ENCODE measurements at places on chromosomes 3 and 15.

DNA sequence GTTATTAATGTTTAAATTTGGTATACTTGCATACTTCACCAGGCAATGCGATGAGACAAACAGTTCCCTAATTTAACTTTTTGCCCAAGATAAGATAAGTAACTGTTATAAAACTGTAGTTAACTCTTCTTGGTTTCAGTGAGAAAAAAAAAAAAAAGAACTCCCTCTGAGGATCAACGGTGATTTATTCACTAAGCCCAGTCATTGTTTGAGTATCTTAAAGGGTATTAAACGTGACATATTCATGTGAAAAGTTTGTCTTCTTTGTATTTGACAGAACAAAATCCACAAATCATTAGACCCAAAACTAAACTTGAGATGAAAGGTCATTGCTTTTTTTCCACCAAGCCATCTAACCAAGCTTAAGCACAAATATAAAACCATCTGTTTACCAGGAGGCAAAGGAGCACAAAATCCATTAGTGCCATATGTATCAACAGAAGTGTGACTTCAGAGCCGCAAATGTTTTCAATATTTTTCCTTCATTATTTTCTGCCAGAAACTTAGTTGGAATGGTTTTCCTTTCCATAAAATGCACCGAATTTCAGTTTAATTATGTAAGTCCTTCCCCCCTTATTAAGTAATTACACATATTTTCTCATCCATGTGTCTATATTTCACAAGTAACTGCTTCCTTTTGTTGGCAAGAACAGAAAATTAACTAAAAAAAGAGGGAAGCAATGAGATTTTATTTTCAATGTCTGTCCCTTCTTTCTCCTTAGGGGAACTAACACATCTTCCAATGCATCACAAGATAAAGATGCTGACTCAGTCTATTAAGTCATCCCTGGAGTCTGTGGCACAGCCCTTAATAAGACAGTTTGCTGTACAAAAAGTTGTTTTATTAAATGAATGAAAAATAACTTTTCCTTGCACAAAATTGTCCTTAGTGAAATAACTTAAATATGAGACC lies 92.2 kb upstream of the RAP2B start:
- DNase-seq, result no peak

DNA sequence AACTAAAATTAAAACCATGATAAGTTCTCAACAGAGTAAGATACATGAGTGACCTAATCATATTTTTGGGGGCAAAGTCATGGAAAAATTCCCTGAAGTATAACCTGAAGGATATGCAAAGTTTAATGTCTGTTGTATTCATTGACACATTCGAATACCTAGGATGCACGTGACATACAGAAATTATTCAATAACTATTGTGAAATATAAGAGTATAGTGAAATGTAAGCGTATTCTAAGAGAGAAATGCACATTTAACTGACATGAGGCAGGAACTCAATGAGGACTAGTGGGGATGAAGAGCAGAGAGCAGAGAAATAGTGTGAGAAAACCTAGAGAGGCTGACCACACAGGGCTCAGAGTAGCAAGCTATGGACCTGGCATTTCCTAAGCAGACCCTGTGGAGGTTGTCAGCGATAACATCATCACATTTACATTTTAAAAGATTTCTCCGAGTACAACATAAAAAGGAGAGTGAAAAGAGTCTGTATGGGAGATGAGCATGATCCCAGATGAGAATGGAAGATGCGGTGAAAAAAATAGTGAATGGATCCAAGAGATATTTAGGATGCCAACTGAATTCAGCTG lies 588.8 kb downstream of the MAGI1 start:
- DNase-seq, result no peak

DNA sequence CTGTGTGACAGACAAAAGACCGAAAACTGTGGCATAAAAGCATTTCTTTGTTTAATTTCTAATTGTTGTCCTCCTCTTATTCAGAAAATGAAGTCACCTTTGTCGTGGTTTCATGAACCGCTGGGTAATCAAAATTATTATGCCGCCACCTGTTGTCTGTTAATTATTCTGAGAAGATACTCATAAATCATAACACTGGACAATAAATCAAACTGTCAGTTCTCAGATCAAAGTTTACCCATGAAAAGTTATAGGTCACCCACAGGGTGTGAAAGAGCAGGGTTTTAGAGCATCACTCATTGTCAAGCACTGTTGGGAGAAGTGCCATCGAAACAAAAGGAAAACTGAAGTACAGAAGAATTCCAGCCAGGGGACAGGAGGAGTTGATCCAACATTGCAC lies 474.3 kb downstream of the NR2F2 start:
- DNase-seq, result no peak

DNA sequence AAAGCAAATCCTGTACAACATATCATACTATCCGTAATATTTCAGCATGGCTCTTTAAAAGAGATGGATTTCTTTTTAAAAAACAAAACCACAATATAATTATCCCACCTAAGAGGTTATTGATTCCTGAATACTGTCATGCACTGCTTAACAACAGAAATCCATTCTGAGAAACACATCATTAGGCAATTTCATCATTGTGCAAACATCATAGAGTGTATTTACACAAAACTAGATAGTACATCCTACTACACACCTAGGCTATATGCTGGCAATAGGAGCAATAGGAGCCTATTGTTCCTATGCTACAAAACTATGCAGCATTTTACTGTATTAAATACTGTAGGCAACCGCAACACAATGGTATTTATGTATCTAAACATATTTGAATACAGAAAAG lies 242.0 kb downstream of the NEK10 start:
- no peak for DNase-seq

GRCh38 chr3:189954733-189955665 lies 165.7 kb downstream of the P3H2 start:
- DNase-seq, result no peak

- DNase-seq, result no peak
Measured at GRCh38 chr3:123054109-123054778, 12.6 kb upstream of the PDIA5 start.

- no peak for DNase-seq
Measured at GRCh38 chr3:152586974-152587373, 248.0 kb upstream of the P2RY1 start.

GRCh38 chr15:55902981-55903380 lies 90.4 kb downstream of the NEDD4 start:
- DNase-seq, result no peak

DNA sequence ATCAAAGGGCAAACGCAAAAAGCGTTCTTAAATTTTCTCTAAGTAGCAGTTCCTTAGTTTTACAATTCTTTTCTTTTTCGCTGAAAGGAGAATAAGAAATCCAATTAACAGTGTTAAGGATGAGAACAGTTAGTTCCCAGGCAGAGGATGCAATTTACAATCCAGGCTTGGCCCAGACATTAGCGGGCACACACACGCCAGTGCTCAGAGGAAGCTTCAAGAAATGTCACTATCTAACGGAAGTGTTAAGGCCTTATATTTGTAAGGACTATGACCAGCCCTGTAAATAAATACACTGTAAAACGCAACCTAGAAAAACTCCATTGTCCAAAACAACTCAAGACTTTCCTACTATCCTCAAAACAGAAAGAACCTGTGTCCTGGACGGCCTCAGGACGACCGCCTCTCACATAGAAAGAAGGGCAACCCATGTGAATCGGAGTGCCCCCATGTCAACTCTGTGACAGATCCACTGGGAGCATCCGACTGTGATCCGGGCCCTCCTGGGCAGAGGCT lies 1.3 kb downstream of the ACAP2 start:
- DNase-seq, result no peak

- DNase-seq, result no peak
Measured at GRCh38 chr15:58292751-58293175, 139.0 kb upstream of the LIPC start.

- no peak for DNase-seq
Measured at GRCh38 chr15:69357773-69358771, 56.1 kb upstream of the KIF23 start.

DNA sequence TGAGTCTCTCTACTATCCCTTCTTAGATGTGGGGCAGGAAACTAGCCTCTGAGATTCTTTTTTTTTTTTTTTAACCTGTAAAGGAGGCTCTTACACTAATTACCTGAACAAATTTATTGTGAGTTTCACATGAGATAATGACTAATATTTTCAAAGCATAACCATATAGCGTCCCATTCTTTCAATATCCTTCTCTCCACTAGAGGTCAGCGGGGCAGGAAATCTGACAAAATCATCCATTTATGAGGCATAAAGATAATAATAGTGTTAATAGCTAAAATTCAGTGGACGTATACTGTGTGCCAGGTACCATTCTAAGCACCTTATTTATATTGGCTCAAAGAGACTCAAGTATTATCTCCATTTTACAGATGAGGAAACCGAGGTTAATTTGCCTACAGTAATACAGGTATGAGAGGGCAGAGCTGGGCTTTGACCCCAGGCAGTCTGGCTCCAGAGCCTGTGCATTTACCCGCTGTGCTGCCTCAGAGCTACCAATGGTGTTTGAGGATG lies 16.3 kb upstream of the SMAD6 start:
- DNase-seq, result no peak

DNA sequence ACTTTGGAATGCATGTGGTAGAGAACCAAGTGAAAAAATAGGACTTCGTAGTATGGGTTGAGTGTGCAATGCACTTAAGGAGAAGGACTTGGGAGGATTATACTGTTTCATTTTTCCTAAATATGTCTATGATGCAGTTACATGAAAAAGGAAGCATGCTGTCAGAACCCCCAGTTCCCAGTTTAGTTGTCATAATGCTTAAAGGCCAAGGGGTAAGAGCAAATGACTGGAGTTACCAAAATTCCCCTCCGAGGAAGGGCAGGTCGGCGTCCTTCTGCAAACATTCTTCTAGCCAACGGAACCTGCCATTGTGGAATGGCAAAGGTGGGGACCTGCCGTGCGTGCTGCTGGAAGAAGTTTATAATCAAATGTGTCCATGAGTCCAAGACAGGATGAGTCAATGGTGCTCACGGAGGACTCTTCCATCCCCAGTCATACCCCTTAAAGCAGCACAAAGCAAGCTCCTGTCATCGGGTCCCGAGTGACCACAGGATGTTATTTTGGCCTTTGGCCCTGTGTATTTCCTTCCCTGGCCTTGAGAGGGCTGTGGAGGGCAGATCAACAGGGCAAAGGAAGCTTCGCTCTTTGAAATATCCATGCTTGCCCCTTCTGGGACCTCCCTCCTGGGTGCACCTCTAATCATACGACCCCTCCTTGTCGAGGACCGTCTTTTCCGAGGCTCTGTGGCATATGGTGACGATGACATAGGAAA lies 93.2 kb downstream of the SLCO3A1 start:
- no peak for DNase-seq

DNA sequence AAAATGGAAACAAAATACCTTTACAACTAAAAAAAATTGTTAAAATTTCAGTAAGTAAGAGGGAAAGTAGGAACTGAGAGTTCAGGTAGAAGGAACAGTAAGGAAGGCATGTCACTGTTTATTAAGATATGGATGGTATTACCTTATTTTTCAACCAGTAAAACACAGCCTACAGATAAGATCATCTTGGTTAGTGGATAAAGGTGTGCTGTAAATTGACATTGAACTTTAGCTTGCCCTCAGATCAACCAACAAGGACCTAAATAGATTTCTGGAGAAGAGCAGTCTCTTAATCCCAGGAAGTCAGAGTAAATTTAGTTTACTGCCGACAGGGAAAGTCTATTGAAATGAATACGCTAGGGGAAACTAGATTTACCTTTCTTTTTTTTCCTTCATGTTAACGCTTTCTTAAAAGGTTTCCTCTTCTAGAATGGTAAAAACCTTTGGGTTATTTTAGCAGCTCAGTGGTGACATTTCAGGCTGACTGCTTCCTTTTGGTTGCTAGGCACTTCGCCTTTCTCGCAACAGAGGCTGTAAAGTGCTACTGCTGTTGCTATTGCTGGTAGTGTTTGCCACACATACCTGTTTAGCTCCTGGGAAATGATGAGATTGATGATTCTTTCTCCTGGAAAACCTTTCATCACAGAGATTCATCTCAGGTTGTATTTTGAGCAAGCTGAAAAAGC lies 12.9 kb downstream of the DZIP3 start:
- DNase-seq, result no peak

DNA sequence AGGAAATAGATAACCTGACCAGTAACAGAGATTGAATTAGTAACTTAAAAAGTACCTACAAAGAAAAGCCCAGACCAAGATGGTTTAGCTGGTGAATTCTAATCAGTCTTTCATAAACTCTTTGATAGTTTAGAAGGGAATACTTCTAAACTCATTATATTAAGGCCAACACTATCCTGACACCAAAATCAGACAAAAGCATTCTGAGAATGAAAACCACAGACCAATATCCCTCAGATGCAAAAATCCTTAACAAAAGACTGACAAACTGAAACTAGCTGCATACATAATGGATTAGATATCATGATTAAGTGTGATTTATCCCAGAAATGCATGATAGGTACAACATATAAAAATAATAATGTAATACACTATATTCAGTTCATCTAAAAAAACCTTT lies 115.6 kb downstream of the RFX7 start:
- DNase-seq, result no peak

- no peak for DNase-seq
Measured at GRCh38 chr15:68495981-68496705, 64.2 kb upstream of the ITGA11 start.

- DNase-seq, result no peak
Measured at GRCh38 chr3:30667280-30667651, 60.9 kb downstream of the TGFBR2 start.

GRCh38 chr3:103077910-103078309 lies 643.1 kb downstream of the ZPLD1 start:
- DNase-seq, result no peak

DNA sequence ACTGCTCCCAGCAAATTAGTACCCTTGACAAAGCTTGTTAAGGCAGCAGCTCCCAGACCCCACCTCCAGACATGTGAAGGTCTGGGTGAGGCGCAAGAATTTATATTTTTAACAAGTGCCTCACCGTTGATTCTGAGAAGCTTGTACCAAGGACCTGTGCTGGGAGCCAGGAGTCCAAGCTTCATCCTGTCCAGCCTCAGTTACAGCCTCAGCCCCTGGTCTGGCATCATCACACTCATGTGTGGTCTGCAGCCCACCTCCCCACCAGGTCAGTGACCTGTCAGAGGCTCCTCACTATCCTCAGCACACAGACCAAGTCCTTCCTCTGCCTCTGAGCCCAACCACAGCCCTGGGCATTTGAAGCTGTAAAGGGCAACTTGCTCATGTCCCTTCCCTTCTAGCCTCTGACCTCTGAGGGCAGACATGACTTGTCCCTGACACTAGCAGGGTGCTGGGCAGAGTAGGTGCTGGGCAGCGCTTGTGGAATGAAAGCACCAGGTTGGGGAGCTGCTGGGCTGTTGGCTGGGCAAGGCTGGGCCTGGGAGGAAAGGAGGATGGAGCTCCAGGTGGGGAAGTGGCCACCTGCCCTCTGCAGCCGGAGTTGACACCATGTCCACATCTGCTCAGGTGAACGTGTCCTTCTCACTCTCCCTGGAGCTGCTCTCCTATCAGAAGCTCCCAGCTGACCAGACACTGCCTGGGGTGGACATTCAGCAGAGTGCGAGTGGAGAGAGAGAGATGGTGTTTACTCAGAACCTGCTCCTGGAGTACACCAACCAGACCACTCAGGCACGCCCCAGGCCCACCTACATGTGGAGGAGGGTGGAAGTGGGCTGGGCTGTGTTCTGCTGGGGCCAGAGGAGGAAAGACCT lies 16.9 kb downstream of the ACAA1 start:
- no peak for DNase-seq

Measured in substantia nigra (tissue), 51 donors.